Activated CD4-positive, alpha-beta T cell treated with anti-CD3 and anti-CD28 coated beads, Interleukin-2, Interleukin-6, amounts not matched to agents 100 ng/mL and 50 ng/mL, durations not matched to agents 16 hours and 8 hours (primary cell): ENCODE measurements at places on chromosomes 6 and 20.

DNA sequence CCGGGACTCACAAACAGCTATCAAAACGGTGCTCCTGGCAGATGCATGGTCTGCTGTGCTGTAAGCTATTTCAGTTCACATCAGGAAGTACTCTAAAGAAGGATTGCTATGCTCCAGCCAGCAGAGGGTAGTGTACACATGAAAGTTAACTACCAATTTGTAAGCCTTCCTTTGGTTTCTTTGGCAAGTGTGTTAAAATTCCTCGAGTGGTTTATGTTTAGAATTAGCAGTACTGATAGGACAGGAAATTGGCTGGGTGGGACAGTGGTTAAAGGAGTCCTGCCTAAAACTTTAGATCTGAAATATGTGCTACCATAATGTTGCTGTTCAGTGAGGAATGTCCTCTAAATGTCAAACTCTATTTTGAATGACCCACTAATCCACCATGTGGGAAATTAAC lies 47.4 kb downstream of the TRMT11 start:
- DNase-seq: peak; percentile 11

GRCh38 chr6:26006086-26006939 lies 43.7 kb downstream of the TRIM38 start:
- no peak for DNase-seq

DNA sequence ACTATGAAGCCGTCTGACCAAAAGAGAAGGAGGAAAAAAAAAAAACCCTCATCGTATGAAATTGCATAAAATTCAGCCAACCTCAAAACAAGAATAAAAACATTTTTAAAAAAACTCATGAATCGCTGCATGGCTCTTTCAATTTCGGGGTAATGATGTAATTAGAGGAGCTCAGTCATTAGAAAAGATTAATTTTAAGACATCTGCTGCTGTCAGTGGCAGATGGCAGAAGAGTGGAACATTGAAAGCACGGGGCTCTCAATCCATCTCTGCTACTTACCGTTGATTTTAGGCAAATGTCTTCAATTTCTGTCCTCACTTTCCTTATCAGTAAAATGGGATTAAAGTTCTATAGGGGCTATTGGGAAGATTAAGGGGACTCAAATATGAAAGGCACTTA lies 79.1 kb downstream of the EYA2 start:
- no peak for DNase-seq

- DNase-seq: peak; percentile 77
Observed at GRCh38 chr6:710601-711571, 17.9 kb upstream of the EXOC2 start.

DNA sequence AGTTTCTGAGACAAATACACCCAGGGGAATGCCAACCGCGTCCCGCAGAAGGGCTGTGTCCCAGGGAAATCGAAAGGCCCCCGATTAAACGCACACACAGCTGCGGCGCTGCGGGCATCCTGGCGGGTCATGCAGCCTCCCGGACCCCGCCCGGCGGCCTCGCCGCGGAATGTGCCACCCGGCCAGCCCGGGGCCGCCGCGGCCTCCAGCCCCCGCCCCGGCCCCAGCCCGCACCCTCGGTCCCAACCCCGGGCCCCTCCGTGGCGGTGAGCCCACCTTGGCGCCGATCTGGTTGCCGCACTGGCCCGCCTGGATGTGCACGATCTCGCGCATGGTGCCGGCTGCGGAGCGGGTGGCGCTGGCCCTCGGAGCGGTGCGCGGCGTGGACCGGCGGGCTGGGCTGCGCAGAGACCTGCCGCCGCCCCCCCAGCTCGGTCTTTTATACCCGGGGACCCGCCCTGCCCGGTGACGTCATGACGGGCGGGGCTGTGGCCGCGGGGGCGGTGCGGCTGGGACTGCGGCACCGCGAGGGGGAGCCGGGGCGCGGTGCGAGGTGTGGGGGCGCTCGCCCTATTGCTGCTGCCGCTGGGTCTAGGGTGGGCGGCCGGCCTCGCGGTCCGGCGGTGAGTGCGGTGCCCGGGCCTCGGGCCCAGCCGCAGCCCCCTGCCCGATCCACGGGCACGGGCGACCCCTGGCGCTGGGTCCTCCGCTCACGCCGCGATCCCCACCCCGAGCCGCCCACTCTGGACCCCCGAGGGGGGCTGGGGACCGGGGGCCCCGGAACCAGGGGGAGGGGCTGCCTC lies at the start of gene TUBB2A:
Gene TUBB2A, minus strand, starts transcription at position 414 of the 803 bp plus-strand sequence. Its CDS starts 81 bp downstream, at position 333.
- peak; percentile 85 for DNase-seq

DNA sequence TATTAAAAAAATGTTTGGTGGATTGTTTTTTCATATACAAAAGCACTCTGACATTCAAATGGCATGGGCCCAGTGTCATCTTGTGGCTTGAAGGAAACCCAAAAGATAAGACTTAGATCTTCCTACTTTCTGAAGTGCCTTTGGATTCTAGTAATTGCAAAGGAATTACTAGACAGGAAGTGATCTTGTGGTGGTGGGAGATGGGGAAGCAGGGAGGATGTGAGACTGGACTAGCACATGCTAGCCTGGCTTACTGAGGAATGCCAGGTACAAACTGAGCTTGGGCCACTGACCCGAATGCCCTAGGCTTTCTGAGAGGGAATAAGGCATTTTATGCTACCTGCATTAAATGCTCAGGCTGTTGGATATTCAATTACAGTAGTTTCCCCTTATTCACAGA lies 59.0 kb downstream of the AFG1L start:
- DNase-seq: no peak

GRCh38 chr6:4603291-4603690 lies 172.9 kb upstream of the CDYL start:
- no peak for DNase-seq

DNA sequence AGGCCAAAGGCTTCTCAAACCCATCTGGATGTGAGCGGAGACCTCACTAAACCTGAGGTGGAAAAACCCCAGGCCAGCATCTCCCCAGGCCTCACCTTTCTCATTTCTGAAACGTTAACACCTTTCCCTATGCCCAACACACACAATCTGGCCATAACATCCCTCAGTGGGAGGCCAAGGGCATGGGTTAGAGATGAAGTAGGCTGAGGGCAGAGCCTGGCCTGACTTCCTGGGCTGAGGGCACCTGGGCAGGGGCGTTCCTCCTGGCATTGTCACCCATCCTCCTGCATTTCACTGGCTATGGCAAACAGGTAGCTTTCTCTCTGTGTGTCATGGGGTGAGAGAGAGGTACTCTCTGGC lies 8.4 kb downstream of the MOCS1 start:
- no peak for DNase-seq

GRCh38 chr6:112054001-112054400 lies at the start of gene CCN6:
TSS of gene CCN6 (plus strand) at chr6:112054104. CDS start at chr6:112054358, 254 bp downstream.
- no peak for DNase-seq

GRCh38 chr6:30096829-30097228 lies 16.1 kb downstream of the TRIM31 start:
- no peak for DNase-seq

DNA sequence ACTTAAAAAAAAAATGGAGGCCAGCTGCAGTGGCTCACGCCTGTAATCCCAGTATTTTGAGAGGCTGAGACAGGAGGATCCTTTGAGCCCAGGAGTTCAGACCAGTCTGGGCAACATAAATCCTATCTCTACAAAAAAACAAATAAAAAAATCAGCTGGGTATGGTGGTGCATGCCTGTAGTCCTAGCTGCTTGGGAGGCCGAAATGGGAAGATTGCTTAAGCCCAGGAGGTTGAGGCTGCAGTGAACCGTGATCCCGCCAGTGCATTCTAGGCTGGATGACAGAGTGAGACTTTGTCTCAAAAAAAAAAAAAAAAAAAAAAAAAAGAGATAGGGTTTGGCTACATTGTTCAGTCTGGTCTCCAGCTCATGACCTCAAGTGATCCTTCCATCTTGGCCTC lies 29.7 kb downstream of the MYO6 start:
- DNase-seq: no peak

GRCh38 chr6:149488815-149489214 lies 4.0 kb upstream of the ZC3H12D start:
- DNase-seq: peak; percentile 62

DNA sequence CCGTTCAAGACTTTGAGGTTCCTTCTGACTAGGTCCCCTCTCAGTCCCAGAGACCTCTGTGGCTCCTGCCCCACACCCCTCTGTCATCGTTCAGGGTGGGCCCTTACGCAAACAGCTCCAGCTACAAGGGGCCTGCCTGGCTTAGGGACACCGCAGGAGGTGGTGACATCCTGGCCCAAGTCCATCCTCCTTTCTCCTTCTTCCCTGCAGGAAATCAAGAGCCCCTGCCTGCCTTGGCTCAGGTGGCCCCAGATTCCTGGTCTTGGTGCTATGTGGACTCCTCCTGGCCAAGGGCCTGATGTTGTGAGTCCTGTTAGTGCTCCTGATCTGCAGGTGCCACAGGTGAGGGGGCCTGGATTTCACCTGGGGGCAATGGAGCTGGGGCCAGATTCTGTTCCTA lies 8.1 kb downstream of the TREML4 start:
- no peak for DNase-seq

GRCh38 chr6:37517411-37517812 lies 17.7 kb upstream of the CCDC167 start:
- DNase-seq: peak; percentile 91

DNA sequence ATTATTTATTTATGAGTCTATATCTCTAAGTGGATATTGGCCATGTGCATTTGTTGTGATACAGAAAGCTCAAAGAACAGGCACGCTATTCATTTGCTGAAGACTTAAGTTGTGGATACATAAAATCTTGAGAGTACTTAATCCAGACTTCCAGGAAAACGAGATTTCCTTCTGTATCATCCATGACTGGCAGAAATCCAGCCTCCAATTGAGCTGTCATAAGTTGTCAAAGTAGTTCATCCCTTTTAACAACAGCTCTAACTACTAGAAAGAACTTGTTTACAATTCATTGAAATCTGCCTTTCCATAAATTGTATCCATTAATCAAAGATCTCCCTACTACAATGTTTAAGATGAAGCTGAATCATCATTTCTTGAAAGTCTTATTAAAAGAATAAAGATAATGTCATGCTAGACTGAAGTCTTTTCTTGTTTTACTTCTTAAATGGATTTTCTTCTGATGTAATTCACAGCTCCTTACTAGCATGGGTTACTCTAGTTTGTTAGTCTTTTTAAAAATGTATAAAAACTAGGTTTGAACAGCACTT lies 447.3 kb upstream of the CITED2 start:
- no peak for DNase-seq

DNA sequence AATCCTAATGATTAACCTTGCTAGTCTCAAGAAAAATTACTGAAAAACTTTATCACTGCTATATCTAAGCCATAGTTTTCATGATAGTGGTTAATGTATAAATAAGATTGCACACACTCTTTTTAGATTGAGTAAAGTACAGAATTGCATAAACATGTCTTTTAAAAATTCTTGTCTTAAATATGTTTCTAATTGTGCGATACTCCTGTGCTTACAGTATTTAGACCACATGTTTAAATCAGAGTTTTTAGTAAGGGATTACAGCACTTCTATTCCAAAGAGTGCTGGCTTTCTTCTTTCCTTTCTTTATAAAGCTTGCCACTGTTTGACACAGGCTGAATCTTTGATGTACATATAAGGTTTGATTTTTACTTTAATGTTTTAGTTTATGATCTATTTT lies 36.8 kb upstream of the RGS17 start:
- DNase-seq: no peak

DNA sequence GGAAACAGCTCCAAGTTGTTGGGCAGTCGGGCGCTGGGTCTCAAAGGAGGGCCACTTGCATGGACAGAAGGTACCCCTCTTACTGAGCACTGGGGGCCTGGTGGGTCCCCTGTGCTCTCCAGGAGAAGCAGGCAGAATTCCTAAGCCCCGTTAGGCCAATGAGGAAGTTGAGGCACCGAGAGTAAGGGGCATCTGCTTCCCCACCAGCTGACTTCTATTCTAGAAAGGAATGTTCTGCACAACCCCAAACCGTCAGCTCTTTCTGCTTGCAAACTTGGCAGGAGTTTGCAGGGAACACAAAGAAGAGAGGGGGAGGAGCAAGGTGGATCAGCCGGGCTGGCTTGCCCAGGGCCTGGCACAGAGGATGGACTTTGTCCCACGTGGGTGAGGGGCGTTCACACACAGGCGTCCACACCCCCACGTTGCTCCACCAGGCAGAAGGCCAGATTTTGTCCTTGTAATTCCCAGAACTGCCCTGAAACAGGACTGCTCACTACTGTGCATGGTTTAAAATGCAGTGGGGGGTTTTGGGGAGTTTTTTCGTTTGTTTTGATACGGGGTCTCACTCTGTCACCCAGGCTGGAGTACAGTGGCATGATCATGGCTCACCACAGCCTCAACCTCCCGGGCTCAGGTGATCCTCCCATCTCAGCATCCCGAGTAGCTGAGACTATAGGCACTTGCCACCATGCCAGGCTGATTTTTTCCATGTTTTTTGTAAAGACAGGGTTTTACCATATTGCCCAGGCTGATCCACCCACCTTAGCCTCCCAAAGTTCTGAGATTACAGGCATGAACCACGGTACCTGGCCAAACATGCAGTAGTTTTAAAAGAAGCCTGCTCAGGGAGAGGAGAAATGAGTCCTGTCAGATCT lies 93.3 kb downstream of the SNX5 start:
- no peak for DNase-seq

DNA sequence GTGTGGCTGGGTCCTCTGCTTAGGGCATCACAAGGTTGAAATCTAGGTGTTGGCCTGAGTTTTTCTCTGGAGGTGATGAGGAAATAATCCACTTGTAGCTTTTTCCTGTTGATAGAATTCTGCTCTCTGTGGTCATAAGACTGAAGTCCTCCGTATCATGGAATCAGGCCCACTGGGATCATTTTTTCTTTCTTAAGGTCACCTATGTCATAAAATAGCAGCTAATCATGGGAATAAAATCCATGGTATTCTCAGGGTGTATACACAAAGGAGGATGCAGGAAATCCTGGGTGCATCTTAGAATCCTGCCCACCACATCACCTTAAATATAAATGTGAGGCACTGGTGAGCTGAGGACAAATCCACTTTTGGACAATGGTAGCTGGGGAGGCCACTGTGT lies 72.7 kb downstream of the PRDM1 start:
- DNase-seq: no peak

DNA sequence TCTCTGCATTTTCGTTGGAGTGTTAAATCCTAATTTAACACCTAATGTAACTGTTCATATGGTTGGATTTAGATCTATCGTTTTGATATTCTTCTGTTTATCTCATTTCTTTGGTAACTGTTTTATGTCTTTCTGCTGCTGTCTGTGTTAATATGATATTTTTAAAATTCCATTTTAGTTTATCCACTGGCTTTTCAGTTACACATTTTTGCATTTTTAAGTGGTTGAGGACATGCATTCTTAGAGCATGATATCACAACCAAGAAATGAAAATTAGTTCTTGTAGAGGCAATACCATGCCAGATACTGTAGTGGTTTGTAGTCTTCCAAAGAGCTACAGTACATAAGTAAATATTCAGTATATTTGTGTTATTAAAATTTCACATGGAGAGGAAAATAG lies 58.6 kb downstream of the LIN28B start:
- DNase-seq: no peak
